ENCODE measurements at places on chromosomes 1 and 21. TPM values are rescaled to one million over a fixed set of nuclear protein-coding genes. Genes with fewer than 3 reads are reported as not detected.

The ACOT11 gene
- total RNA-seq: 31.3 TPM

GRCh38 chr1:217747156-217747769 is 116.1 kb downstream of the SPATA17 start:
- DNase-seq: no peak

The HCN3 gene
- total RNA-seq: 0.97 TPM

The ZNF695 gene
- total RNA-seq: 0.28 TPM

DNA sequence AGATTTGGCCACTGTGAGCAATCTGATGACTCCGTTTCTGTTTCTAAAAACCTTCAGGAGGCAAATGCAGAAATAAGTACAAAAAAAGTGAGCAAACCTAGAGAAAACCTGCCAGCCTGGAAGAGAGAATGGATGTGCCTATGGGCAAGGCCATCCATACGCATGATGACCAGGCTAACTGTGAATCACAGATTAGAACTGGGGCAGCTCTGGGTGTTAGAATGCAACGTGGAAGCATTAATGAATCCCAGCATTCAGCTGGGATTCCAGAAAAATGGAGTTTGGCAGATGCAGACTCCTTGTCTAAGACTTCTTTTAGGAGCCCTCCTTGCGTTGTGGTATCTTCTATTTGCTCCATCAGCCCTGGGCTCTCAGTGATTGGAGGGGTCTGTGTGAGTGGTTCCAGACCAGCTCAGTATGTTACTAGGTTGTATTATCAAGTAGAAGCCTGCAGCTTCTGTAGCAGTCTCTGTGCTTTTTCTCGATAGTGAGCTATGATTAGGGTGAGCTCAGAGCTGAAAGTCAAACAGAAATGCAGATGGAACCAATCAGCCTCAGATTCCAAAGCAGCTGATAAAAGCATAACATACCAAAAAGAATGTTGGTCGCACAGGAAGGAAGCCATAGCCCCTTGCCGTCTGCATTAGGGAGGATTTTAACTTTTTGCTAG is 154.0 kb downstream of the PSMG1 start:
- DNase-seq: no peak

The TPTE gene
- not detected for total RNA-seq

- DNase-seq: no peak
These were observed 27.4 kb downstream of the DUSP10 start for GRCh38 chr1:221714227-221715152.
